NCI-H526 treated with DMSO at 0.1 percent for 48 hours (cell line): ENCODE measurements at places on chromosomes 1 and 21.
A peak's percentile ranks its signal among the peaks of the same experiment; 100 is the strongest.

GRCh38 chr1:110607536-110608230 is 1.5 kb upstream of the KCNA2 start:
- DNase-seq, result no peak

DNA sequence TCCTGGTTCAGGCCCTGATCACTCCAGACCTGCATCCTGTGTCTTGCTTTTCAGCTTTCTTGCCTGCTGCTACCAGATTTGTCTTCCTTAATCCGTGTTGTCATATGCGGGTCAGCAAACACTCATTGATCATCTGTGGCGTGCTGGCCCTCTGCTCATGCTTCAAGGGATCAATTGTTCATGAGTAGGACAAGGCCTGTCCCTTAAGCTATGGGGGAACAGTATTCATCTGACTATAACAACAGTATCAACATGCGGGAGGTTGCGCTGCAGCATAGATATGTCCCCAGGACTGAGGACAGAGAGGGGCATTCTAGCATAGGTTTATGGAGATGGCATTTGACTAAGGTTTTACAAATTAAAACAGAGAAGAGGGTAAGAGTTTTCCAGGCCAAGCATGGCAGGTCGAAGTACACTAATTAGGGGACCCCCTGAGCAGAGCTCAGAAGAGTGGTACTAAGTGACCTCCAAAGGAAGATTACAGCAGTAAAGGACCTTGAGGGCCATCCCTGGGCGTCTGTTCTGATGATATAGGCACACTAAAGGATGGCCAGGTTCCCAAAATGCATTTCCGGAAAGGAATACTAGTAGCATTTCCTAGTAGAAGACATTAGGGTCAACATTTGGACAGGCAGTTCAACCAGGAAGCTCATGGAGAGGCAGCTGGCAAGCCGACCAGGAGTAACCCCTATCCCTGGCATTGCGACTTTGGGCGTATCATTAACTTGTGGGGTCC is 811 bp upstream of the ZNF672 start:
- DNase-seq, result no peak

DNA sequence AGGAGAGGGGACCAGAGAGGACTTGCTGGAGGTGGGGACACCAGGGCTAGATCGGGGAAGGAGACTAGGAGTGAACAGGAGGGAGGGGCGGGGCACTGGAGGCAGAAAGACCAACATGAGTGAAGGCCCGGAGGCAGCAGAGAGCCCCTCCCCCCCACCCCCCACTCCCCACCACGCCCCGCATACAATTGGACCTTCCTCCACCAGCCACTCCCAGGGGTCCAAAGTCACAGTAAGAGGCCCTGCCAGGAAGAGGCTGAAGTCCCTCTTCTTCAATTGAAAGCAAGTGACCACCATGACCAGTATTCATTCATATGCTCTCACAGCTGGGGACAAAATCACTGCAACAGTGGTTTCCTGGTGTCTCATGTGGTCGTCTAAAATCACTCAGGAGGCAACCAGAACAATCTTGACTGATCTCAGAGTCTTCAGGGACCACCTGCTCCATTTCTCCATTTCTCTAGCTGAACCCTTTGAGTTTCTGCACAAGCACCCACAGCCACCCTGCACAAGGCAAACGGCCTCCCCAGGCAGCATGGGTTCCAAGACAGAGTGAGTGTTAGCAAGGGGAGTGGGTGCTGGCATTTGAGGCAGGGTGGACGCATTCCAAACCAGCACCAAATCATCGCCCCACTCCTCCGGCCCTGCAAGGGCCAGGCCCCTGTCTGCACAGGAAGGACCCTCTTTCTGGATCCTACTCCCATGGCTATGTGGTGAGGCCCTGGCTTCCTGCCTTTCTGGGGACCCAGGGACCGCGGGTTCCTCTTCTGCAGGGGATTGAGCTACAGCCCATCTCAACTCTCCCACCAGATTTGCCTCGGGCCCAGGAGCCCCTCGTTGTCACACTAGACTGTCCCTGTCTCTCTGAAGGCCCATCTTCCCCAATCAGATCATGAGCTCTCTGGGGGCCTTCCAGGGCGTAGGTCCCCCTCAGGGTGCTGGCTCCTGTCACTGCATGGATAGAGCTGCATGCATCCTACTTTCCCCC is 17.0 kb downstream of the LAPTM5 start:
- DNase-seq, result no peak

GRCh38 chr1:172727956-172728603 is 69.2 kb downstream of the FASLG start:
- peak; percentile 41 for DNase-seq

- DNase-seq, result no peak
These were observed 58.0 kb downstream of the DDX20 start for GRCh38 chr1:111813440-111814304.

DNA sequence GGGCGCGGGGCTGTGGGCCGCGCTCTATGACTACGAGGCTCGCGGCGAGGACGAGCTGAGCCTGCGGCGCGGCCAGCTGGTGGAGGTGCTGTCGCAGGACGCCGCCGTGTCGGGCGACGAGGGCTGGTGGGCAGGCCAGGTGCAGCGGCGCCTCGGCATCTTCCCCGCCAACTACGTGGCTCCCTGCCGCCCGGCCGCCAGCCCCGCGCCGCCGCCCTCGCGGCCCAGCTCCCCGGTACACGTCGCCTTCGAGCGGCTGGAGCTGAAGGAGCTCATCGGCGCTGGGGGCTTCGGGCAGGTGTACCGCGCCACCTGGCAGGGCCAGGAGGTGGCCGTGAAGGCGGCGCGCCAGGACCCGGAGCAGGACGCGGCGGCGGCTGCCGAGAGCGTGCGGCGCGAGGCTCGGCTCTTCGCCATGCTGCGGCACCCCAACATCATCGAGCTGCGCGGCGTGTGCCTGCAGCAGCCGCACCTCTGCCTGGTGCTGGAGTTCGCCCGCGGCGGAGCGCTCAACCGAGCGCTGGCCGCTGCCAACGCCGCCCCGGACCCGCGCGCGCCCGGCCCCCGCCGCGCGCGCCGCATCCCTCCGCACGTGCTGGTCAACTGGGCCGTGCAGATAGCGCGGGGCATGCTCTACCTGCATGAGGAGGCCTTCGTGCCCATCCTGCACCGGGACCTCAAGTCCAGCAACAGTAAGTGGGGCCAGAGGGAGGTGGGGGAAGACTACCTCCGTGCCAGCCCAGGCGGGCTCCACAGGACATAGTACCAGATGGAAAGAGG is 808 bp downstream of the MAP3K21 start:
- no peak for DNase-seq

- DNase-seq, result no peak
These were observed 67.8 kb upstream of the VTCN1 start for GRCh38 chr1:117278531-117278930.

DNA sequence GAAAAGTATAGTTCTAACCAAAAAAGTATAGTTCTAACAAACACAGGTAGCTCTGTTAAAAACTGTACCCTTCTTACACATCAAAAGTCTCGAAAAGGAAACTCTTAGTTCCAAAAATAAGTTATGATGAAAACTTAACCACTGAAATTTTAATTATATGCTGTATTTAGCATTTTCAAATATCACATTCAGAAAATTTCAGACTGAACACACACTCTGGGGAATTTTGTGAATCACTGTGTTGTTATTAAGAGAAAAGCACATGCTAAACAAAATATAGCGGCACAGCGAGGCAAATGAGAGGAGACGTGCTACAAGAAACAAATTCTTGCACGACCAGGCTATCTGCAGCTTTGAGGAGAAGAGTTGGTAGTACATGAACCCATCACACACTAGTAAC is 30.4 kb downstream of the VAV3 start:
- DNase-seq, result no peak

DNA sequence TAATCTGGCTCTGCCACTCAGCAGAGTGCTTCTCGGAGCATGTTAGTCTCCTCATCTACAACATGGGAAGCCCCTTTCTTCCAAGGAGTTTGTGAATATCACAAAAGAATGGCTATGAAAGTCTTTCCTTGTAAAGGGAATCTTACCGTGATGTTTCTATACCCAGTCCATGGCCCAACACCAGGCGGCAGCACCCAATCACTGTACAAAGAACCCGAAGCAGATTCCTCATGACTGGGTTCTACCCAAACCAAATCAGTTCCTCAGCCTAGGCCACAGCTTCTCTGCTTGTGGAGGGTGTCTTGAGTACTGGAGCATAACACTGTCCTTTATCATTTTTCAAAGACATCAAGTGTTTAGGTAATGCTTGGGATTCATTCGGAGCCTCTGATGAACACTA is 16.6 kb upstream of the SLFNL1 start:
- no peak for DNase-seq

DNA sequence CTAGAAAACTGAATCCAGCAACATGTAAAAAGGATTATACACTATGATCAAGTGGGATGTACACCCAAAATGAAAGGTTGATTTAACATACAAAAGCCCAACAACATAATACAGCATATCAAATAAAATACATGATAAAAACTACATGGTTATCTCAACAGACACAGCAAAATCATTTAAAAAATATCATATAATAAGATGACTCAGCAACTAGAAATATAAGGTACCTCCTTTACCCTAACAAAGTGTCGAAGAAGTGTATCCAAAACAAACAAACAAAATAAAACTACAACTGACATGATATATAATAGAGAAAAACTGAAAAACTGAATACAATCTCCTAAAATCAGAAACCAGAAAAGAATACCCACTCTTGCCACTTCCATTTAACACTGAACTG is 969.1 kb downstream of the AMY1C start:
- no peak for DNase-seq

- DNase-seq, result no peak
These were observed 346.0 kb downstream of the MATN1 start for GRCh38 chr1:30377230-30378002.

GRCh38 chr1:172162236-172162635 is 258.2 kb upstream of the C1orf105 start:
- DNase-seq, result no peak

DNA sequence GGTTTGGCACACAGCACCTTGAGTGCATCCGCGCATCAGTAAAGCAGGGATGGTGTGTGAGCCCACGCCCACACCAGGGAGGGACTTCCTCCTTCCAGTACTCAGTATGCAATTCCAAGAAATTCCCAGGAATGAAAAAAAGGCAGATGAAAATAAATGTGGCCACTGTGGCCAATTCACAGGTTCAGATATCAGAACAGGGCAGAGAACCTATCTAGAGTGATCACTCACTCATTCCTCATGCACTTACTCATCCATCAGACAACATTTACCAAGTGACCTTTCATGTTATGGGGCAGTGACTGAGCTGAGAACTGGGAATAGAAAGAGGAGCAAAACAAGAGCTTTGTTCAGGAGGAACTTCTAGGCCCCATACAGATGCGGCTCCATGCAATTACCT is 113.7 kb downstream of the ZSCAN20 start:
- DNase-seq, result no peak

GRCh38 chr1:6727535-6727934 is 25.9 kb upstream of the DNAJC11 start:
- peak; percentile 20 for DNase-seq

DNA sequence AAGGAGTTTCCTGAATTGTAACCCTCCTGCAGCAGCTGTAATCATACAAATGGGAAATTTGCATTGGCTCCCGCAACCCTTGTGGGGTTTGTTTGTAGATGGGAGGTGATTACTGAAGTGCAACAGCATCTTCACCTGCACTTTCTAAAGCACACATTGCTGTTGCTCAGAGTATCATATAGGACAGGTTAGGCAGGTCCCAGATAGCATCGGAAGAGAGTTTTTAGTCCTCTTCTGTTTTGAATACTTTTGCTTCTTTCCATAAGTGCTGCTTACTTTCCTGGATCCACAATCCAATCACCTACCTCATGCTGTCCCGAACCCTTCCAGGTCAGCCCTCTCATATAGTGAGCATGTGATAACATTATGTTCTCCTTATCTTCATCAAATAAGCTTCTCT is 300.4 kb downstream of the PTPRC start:
- peak; percentile 80 for DNase-seq

- DNase-seq, result no peak
These were observed 65.1 kb downstream of the PIK3CD start for GRCh38 chr1:9716404-9717192.

- DNase-seq, result no peak
These were observed 332.5 kb downstream of the AMY1C start for GRCh38 chr1:104082221-104082620.

GRCh38 chr1:211113566-211113965 is 20.4 kb downstream of the KCNH1 start:
- DNase-seq, result no peak

- no peak for DNase-seq
These were observed 2.2 kb downstream of the TLR5 start for GRCh38 chr1:223140611-223141405.

GRCh38 chr1:208240662-208241355 is 3.4 kb downstream of the PLXNA2 start:
- DNase-seq, result no peak

DNA sequence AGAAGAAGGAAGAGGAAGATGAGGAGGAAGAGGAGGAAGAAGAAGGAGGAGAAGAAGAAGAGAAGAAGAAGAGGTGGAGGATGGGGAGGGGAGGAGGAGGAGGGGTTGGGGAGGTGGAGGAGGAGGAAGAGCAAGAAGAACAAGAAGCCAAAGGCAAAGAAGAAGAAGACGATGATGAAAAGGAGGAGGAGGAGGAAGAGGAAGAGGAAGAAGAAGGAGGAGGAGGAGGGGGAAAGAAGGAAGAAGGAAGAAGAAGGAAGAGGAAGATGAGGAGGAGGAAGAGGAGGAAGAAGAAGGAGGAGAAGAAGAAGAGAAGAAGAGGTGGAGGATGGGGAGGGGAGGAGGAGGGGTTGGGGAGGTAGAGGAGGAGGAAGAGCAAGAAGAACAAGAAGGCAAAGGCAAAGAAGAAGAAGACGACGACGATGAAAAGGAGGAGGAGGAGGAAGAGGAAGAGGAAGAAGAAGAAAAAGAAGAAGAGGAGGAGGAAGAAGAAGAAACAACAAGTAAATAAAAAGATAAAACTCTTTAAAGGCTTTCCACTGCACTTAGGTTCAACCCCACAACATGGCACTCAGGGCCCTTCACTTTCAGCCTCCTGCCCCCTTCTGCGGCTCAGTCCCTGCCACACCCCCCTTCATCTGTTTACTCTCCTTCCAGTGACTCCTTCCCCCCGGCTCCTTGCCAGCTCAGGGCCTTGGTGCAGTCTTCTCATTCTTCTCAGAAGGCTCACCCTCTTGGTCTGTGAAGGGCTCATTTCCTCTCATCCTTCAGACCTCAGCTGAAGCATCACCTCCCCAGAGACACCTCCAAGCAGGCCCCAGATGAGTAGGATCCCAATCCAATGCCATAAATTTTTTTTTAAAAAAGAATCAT is 114.0 kb downstream of the KCNN3 start:
- no peak for DNase-seq

GRCh38 chr1:223739366-223740037 is 27.2 kb downstream of the CAPN2 start:
- DNase-seq, result no peak

DNA sequence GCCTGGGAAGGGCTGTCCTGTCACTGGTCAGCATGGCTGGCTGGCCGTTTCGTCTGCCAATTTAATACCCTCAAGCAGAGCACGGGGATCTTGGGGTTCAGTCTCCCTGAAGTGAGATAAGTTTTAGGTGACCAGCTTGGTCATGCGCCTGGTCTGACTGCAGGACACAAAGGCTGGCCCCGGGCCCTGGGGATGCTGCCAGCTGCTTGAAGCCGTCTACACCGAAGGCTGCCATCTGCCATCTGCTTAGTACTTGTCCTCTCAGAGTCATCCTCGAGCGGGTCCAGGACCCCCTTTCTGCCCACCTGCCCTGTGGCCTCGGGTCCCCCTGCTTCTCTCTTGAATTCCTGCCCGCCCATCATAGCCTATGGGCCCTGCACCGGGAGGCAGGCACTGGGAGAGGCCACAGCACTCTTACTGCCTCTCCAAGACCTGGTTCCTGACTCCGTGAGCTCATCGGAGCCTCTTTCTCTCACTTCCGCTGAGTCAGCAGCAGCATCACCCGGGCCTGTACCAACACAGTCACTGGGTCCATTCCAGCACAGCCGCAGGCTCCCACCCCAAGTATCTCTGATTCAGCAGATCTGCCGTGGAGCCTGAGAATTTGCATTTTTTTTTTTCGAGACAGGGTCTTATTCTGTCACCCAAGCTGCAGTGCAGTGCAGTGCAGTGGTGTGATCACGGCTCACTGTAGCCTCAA is 7.0 kb downstream of the FBLIM1 start:
- no peak for DNase-seq
